Stimulated activated naive CD8-positive, alpha-beta T cell treated with anti-CD3 and anti-CD28 coated beads, Interleukin-15, Interleukin-2, amounts not matched to agents 100 U/mL and 50 U/mL, for 24 hours (primary cell): ENCODE measurements at places on chromosomes 6 and 20.

DNA sequence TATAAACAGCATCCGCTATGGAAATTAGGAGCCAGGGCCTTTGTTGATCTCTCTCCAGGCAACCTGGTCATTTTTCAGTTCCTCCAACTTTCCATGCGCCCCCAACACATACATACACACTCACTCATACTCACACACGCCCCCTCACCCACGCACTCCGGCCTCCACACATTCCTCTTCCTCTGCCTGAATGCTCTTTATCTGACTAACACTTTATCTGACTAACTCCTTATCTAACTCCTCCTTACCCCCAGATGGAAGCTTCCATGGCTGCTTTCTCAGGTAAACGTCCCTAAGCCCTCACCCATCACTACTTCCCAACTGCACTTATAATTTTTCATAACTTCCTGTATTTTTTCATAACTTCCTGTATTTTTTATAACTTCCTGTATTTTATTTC, 17.4 kb downstream of the CASS4 start:
- peak; percentile 58 for DNase-seq

DNA sequence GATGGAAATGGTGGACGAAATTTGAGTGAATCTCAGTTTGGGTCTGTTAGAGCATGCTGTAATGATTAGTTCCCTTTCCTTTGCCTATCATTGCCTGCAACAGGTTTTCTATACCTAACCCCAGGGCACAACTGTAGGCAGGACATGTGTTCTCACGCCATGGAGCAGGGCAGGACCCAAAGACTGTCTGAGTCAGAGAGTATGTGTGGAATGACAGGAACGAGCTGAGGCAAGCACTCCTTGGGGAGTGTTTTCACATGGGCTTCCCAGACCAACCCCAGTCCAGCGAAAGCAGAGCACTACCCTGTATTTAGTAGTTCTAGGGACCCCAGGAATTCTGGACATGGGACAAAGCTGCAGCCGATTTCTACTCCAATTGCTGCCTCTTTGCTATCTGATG, 234.2 kb downstream of the HACE1 start:
- DNase-seq: no peak

DNA sequence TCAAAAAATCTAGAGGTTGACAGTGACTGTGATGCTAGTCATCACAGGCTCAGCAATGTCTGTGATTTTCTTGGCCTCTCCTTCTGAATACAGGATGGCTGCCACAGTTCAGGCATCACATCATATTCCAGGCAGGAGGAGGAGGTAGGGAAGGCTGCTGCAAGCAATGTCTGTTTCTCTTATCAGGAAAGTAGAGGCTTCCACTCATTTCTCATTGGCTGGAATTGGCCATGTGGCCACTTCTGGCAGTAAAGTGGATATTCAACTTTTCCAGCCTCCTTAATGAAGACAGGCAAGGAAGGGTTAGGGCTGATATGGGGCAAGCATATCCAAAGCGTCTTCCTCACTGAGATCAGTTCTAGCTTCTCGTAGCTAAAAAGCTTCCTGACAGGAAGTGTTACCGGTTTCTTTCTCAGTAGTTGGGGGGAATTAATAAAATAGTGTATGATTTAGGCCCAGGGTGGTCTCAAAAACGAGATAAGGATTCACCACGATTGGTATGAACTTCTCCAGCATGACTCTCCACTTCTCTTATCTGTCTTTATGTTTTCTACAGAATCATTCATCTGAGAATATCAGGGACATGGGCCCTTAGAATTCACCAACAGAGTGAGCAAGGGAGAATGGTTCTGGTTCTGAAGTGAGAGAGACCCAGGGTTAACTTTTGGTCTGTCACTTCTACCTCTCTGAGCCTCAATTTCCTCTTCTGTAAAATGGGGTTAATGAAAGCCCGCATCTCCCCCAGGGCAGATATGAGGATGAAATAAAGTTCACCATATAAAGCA, 32.7 kb upstream of the PSMF1 start:
- no peak for DNase-seq

- DNase-seq: no peak
Measured at GRCh38 chr6:63923139-63923739, 287.6 kb downstream of the PHF3 start.

DNA sequence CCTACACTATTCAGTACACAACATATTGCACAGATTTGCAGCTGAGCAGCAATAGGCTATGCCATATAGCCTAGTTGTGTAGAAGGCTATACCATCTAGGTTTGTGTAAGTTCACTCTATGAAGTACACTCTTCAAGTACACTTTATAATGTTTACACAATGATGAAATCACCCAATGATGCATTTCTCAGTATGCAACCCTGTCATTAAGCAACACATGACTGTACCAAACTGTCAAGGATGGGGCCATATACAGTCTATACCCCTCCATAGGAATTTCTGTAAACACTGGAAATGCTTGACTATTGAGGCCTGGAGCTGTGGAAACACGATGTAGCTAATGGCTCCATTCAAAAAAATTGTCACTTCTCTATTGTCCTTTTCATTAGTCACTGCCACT, 535.4 kb downstream of the EPM2A start:
- DNase-seq: no peak
